ENCODE measurements at places on chromosomes 16 and 17.

DNA sequence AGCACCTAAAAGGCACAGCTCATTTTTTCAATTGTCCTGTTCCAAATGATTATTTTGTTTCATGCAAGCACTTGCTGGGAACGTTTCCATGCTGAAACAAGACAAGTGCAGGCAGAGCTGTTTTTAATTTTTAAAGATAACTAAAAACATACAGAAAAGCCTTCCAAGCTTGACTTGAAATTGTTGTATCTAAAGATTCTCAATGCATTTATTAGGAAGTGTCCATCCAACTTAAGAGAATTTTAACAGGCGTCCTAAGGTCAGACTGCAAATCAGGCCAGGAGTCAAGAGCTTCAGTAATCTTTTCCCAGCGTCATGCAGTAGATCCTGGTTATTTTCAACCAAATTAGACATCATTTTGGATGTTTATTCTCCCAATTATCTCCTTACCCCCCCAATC, 702.8 kb downstream of the KCNJ2 start:
- no peak for DNase-seq

- DNase-seq: no peak
Measured at GRCh38 chr16:57383276-57384247, 11.3 kb downstream of the CX3CL1 start.

- DNase-seq: no peak
Measured at GRCh38 chr16:66551788-66552285, 539 bp upstream of the CKLF start.

DNA sequence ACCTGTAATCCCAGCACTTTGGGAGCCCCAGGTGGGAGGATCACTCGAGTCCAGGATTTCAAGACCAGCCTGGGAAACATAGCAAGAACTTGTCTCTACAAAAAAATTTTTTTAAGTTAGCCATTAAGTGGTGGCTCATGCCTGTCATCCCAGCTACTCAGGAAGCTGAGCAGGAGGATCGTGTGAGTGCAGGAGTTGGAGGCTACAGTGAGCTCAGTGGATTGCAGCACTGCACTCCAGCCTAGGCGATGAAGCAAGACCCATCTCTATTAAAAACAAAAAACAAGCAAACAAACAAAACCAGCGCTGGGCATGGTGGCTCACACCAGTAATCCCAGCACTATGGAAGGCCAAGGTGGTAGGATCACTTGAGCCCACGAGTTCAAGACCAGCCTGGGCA, 38.0 kb downstream of the HEATR3 start:
- no peak for DNase-seq

GRCh38 chr17:8476741-8477140, 41.1 kb downstream of the NDEL1 start:
- no peak for DNase-seq

DNA sequence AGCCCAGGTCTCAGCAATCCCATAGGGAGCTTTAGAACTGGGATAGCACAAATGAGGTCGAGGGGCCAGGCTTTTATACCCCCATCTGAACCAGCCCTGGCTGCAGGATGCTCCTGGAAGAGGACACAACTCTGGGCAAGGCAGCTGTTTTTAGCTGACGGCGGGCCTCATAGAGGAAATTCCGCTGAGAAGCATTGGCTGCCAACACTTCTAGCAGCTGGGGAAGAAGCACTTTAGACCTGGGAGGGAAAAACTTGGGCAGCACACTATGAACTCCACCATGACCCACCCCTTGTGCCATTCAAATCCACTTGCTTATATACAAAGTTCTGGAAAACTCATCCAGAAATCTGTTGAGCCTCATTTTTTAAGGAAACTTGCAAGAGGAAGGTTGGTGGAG, 5.0 kb downstream of the CCL11 start:
- DNase-seq: no peak

DNA sequence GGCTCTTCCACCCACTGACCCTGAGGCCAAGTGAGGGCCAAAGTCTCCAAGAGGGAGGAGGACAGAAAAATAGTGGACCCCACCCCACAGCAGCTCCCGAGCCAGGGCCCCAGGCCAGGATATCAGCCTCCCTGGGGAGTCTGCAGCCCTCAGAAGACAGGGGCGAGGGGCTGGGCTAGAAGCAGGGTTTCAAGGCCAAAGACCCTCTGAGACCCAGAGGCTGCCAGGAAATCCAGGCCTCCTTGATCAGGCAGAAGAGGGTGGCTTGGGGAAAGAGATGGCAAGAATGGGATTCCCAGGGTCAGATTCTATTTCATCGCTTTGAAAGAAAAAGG, 156.1 kb downstream of the ZNF423 start:
- no peak for DNase-seq

DNA sequence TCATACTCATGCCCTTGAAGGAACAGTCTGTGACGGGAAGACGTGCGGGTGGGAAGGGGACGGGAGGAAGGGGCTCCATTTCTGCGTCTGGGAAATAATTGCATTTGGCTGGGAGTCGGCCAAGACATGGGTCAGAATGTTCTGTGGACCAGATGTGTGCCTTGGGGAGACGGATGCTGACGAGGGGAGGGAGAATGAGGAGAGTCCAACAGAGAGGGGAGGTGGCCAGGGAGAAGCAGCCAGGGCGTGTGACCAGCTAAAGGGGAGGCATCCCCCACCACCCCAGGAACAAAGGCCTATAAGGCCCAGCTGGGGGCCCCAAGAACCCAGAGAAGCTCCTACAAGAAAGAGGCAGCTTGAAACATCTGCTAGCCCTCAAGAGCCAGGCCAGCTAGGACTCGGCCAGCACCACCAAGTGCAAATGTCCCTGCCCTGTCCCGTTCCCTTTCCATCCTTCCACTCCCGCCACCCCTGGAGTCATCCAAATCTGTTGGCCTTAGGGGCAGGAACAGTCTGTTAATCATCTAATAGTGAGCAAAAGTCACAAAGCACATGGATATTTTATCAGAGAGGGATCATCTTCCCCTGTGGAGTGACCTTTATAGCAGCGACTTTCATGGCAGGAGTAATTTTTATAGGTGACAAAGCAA, 42.5 kb upstream of the BCO1 start:
- DNase-seq: no peak

DNA sequence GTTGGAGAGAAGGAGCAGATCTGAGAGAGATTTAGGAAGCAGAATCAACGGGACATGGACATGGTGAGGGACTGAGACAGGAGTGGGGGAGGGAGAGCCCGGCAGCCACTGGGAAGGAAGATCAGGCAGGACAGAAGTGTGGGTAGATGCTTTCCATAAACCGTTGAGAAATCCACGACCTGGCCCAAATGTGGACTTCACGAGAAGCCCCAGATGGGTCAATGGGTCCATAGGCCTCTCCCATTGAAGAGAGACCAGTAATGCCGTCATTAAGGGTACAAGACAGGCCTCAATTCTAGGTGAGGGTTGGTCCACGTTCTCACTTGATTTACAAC, 530 bp upstream of the CCL22 start:
- DNase-seq: no peak

DNA sequence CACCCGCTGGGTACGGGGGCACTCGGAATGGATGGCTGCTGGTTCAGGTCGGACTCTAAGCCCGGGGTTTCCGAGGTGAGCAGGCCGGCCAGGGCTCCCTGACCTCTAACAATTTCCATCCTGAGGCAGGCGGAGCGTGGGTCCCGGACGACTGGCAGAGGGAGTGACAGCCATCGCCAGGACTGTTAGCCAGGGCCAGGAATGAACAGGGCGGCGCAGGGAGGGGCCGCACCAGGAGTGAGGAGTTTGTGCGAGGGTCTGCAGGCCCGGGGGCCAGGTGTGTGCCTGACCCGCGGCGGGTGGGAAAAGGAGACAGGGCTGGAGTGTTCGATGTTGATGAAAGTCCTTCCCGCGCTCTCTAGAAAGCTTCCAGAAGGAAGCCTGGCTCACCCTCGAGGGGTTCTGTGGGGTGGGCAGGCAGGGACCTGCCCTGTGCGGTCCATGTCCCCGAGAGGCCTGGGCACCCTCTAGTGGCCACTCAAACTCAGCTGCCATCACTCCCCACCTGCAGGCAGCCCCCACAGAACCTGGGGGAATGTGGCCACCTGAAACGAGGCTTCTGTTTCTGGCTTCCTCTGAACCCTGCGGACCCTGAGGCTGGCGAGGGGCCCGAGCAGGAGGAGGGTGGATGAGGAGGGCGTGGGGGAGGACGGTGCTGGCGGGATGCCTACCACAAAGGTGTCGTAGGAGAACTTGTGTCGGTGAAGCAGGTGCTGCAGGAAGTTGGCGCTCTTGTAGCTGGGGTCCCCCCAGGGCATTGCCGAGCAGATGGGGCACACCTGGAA, 8.2 kb downstream of the RNF166 start:
- no peak for DNase-seq

- DNase-seq: no peak
Measured at GRCh38 chr17:4365628-4366326, 698 bp downstream of the UBE2G1 start.

DNA sequence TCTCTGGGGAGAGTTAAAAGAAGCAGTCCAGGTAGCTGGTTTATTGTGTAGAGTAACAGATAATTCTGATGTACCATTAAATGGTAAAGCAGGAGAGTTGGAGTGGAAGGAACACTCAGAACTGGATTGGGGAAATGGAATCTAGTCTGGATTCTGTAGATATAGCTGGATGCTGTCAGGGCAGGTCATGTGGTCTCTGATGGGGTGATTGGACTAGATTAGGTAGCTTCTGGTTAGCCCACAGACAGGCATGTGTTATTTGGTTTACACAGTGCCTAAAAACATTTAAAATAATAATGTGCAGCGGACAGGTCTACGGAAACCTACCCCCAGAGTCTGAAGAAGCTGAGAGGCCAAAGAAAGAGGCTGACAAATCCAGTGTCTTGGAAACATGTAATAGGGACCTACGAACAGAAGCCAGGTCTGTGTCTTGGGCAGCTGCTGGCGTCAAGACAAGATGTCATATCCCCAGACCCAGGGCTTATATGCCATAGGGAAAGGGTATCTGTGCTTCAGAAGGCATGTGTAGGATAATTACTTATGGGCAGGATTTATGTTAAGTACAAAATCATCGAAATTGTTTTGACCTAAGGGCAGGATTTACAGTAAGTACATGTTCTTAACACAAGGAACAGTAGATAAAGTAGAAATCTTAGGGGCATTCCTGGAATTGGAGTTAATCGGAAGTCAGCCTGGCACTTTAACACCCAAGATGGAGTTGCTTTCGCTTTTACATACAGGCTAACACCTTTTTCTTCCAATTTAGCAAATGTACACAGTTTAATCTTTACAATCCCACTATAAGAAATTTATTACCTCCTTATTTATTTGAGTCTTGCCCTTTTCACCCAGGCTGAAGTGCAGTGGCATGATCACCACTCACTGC, 12.4 kb downstream of the LUC7L3 start:
- DNase-seq: no peak

DNA sequence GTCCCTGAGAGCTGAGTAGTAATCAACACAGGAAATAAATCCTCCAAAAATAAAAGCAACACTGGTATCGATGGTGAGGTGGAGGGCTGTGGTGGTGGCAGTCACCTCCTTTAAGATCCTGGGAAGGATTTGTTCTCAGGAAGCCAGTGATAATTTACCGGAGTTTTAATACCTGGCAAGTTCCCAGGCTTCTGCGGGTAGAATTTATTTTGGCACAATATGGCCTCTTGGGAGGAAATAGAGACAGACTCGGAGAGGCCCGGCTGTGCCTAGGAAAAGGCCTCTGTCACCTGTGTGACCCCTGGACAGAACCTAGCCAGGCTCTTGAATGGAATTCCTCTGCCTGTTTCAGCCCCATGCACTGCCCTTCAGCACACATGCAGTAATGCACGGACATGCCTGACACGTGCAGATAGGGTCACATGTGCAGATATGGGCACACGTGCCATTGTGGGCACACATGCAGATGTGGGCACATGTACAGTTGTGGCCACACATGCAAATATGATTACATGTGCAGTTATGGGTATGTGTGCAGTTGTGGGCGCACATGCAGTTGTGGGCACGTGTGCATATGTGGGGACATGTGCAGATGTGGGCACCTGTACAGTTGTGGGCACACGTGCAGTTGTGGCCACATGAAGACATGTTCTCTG, 33.5 kb downstream of the MGAT5B start:
- DNase-seq: no peak

DNA sequence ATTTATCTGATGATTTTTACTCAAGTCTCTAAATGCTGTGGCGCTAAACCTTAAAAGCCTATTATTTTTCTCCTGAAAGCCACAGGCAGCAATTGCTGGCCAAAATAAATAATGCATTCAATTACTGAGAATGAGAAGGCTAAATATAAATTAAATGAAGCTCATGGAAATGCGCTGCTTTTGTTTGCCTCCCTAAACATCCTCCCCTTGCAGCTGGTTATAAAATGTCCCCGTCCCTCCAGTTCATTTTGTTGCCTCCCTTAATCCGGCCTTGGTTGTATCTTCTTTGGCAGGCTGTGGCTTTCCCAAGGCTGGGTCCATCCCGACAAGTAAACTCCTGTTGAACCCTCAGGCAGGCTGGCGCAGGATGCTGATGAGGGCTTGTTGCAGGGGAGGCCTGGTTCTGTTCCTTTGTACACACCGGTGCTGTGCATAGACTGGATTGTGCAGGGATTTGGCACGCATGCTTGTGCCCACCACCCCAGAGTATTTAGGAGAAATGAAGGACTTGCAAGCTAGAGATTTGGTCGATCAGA, 62.7 kb downstream of the KNOP1 start:
- no peak for DNase-seq

- no peak for DNase-seq
Measured at GRCh38 chr17:8557176-8557806, 73.2 kb downstream of the MYH10 start.

- DNase-seq: no peak
Measured at GRCh38 chr16:17078931-17079631, 391.7 kb downstream of the XYLT1 start.

- peak; percentile 50 for DNase-seq
Measured at GRCh38 chr16:11915114-11915643, 577 bp downstream of the GSPT1 start.

DNA sequence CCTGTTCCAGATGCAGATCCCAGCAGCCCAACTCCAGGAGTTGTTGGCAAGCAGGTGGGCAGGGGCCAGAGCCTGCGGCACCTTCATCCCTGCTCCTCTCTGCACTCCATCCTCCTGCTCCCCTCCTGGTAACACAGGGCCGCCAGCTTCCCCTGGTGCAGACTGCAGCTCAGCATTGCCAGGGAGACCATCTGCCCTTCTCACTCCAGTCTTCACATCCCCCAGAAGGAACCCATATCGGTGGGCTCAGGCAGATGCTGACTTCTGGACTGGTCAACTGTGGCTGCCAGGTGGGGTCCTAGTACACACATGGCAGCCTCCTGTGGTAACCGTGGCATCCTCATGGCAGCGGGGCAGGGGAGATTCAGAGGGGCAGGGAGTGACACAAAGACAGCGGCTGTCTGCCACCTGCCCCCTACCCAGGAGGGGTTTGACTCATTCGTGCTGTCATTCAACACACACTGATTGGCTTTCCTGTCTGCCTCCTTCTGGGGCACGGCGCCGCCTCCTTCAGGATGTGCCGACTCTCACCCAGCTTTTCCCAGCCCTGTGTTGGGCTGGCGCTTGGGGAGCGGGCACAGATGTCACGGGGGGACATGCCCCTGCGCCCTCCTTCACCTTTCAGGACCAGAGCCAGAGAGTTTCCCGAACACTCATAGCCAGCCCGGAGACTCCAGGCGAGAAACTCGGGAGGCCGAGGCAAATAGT, 120.9 kb downstream of the CMIP start:
- DNase-seq: no peak

GRCh38 chr16:85557083-85557970, 55.8 kb upstream of the GSE1 start:
- no peak for DNase-seq

GRCh38 chr17:1546292-1546922, 16.2 kb downstream of the PITPNA start:
- DNase-seq: no peak

- DNase-seq: no peak
Measured at GRCh38 chr16:79593074-79593531, 7.4 kb downstream of the MAF start.

GRCh38 chr17:8859027-8859803, 8.3 kb downstream of the PIK3R6 start:
- no peak for DNase-seq

Data from GM12892 (cell line).